ENCODE measurements at places on chromosomes 13 and 19. TPM values are rescaled to one million over a fixed set of nuclear protein-coding genes. Genes with fewer than 3 reads are reported as not detected.

TMC4 gene
- polyA plus RNA-seq: not detected

TRAPPC2B gene
- polyA plus RNA-seq: 53.8 TPM

CEACAM8 gene
- not detected for polyA plus RNA-seq

U2AF2 gene
- 3.2 TPM for polyA plus RNA-seq

GRCh38 chr19:49223472-49223871, 65.9 kb downstream of the TRPM4 start:
- DNase-seq: no peak

GRCh38 chr13:107339209-107339608, 771.3 kb upstream of the ARGLU1 start:
- DNase-seq: no peak

- DNase-seq: no peak
Measured at GRCh38 chr13:50599927-50600326, 243.6 kb downstream of the DLEU7 start.

- DNase-seq: no peak
Measured at GRCh38 chr13:35714121-35714520, 237.6 kb upstream of the MAB21L1 start.

GRCh38 chr13:29140277-29140676, 320.1 kb downstream of the MTUS2 start:
- no peak for DNase-seq

GRCh38 chr19:7982103-7982502, 23.3 kb downstream of the ELAVL1 start:
- DNase-seq: no peak

DNA sequence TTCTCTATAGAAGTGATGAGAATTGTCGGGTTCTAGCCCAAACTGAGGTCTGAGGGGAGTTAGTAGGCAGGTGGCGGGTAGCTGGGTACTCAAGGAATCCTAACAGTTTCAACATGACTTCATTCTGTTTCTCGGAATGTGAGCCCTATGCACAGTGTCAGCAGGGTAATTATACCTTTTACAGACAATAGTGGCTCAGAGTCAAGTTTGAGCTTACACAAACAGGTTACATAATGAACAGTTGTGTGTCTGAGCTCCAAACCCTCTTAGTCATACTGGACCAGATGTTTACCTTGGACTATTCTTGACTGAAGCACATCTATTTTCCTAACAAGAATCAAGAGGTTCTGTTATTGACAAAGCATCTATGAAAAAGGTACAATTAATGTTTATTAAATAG, 1066.7 kb upstream of the PCDH20 start:
- no peak for DNase-seq

DNA sequence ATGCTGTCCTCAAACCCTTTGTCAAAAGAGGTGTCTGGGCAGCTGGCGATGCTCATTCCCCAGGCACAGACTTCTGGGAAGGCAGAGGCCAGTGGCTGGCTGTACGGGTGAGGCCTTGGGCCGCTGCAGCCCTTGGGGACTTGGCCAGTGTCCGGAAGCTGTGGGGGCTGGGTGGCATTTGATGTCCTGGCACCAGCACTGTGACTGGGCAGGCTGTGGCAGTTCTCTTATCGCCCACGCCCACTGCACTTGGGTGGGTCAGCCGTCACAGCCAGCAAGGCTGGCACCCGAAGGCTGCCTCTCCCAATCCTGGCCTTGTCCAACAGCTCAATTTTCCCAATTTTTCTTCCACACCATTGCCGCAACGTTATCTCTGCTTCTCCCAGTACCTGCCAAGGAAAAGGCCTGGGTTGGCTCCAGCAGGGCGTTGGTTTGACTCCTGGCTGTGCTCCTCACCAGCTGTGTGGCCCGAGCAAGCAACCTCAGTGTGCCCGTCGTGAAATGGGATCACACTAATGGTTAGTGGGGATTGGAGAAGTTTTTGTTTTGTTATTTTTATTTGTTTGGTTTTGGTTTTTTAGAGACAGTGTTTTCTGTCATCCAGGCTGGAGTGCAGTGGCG, 12.7 kb upstream of the SLC44A2 start:
- DNase-seq: no peak

- no peak for DNase-seq
Measured at GRCh38 chr19:42452590-42452989, 9.8 kb upstream of the CXCL17 start.

- DNase-seq: peak; percentile 63
Measured at GRCh38 chr19:12801466-12802266, at the start of the genes PRDX2 and THSD8. PRDX2 (minus strand) TSS chr19:12801800; CDS start chr19:12801261, 539 bp downstream. THSD8 (plus strand) TSS chr19:12802069; CDS start chr19:12802072, 3 bp downstream.

GRCh38 chr19:14091813-14092462, 1.4 kb upstream of the SAMD1 start:
- no peak for DNase-seq

GRCh38 chr19:607301-608154, 17.8 kb downstream of the HCN2 start:
- DNase-seq: no peak

GRCh38 chr19:18090545-18091216, 3.9 kb upstream of the IL12RB1 start:
- no peak for DNase-seq

- no peak for DNase-seq
Measured at GRCh38 chr19:45424191-45425058, 708 bp upstream of the ERCC1 start.

DNA sequence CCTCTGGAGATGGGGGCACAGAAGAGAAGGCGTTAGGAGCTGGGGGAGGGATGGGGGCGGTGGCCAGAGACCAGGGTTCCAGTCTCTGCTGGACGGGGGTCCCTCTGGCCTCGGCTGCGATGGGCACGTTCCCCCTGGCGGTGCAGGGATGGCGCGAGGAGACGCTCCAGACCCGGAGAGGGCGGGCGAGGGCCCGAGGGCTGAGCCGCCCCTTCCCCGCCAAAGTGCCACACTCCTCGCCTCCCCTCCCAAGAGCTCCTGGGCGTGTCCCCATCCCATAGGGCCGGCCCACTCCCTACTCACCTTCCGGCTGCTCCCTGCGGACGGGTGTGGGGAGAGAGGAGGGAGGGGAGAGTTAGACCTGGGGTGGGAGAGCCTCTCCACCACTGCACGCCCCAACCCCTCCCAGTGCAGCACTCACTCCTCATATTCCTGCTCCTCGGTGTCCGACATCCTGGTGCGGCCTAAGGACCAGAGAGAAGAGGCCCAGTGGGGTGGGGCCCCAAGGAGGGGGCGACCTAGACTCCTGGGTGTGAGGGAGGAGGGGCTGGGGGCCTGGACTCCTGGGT, 2.2 kb downstream of the TNNT1 start:
- no peak for DNase-seq

- DNase-seq: no peak
Measured at GRCh38 chr13:40911341-40911740, 107.8 kb downstream of the ELF1 start.
